Activated CD4-positive, alpha-beta T cell treated with anti-CD3 and anti-CD28 coated beads for 4 hours (primary cell): ENCODE measurements at places on chromosomes 7 and 10.
A peak's percentile ranks its signal among the peaks of the same experiment; 100 is the strongest.

DNA sequence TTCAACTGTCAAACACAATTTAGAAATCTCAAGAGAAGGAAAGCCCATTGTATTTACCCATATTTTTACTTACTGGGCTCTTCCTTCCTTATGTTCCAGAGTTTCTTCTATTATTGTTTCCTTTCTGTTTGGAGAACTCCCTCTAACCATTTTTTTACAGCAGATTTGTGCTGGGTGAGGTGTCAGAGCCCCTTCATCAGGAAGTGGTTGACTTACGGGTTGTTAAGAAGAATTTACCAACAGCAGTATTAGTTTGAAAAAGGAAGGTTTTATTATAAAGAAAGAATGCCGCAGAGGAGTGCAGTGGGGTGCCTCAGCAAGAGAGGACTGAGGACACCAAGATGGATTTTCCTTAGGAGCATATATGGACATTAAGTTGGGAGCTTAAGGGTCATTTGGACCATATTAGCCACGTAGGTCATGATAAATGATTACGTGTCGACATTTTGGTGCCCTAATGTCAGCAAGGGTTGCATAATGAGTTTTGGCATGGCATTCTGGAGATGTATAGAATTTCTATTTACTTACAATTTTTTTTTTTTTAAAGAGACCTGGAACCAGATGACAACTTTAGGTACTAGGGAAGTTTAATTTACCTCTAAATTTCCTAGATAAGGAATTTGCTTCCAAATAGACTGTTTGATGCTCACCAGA, 6.3 kb upstream of the TBATA start:
- no peak for DNase-seq

- no peak for DNase-seq
These were observed 108.7 kb downstream of the DIP2C start for GRCh38 chr10:580778-581177.

DNA sequence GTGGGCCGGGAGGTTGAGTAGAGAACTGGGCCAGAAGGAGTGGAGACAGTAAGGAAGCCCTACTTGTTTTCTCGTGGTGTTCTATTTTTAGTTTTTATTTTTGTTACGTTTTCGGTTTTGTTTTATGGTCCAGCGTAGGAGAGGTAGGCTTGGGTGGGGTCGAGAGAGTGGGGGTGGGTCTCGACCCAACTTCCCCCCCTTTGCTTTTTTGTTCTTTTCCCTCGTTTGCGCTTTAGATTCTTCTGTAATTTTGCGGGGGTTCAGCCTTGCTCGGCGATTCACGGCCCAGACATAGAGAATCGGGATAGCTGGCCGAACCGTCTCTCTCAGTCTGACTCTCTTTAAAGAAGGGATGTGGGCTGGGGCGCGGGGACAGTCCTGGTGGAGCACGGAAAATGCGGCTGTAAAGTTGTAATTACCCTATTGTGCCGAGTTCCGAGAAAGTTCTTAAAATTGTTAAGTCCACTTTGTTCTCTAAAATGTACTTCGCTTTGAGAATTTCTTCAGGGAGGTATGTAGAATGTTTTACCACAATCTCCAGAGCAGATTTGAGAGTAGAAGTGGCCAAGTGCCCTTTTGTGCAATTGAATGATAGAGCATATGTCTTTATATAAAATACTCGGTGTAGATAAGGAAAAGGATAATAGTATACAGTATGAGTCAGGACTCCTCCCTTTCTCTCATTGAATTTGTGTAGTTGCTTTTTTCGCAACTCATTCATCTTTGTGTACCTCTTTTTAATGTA, 816 bp downstream of the DMTF1 start:
- DNase-seq = peak; percentile 9

GRCh38 chr7:75642810-75643486, 95.8 kb downstream of the HIP1 start:
- DNase-seq = peak; percentile 55

DNA sequence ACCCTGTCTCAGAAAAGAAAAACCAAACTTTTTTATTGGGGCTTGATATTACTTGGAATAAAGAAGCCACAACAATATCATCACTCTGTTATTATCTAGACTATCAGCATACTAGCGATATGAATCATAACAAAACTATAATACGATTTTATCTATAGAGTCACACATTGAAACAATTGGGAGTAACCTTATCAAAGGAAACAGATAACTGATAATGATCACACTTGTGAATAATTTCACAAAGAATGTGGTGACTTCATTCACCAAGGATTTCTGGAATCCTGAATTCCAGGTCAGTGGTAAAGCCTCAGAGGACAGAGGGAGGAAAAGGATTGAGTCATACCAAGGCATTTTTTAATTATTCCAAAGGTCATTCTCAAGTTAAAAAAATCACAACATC, 32.1 kb upstream of the NMT2 start:
- no peak for DNase-seq

DNA sequence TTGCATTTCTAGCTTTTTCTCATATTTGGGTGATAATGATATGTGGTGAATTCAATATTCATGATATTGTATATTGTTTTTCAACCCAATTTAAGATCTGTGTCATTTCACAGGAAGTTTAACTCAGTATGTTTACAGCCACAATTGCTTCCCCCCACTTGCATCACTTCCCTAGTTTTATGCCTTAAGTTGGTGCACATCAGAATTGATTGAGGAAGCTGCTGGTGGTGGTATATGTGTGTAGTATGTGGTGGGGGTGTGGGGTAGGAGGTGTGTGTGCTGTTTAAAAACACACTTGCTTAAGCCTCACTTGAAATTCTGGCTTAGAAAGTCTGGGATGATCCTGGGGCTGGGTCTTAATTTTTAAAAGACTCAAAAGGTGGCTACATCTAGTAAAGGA, 245.1 kb upstream of the AOAH start:
- DNase-seq = no peak

GRCh38 chr7:322111-322671, 32.2 kb downstream of the FOXL3 start:
- DNase-seq = peak; percentile 89

DNA sequence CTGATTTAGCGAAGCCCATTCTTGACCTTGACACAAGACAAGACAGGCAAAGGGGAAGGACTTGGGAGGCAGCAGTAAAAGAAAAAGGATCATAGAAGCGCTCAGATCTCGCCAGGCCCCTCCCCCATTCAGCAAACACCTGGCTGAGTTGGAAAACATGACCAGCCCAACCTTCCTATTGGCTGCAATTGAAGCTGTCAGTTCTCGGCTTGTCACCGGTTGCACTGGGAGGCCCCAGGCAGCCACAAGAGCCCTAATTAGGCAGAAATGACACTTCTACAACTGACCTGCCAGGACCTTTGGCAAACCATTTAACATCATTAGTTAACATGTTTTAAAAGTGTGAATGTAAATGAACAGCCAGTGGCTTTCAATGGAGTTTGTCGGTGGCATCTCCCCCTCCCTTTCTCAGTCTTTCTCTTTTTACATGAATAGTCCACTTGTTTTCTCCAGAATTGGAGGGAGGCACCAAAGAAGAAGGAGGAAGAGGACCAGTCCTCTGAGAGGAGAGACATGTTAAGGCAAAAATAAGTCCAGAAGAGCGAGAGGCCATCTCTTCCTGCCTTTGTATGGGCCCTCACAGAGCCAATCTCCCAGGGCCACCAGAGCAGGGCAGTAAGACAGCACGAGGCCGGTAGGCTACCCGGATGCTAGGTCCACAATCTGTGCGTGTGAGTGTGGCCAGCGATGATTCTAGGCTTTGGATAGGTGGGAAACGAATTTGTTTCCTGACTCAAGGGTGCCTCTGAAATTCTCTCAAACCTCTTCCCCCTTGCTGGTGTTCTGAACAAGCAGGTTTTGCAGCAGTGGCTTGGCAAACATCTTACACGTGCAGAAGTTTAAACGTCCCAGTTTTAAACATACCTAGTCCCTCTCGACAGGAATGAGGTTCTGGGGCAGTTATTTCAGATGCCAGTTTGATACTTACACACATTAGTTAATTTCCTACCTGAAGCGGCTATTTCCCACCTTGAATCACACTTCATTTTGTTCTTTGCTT, 15.0 kb upstream of the ENO4 start:
- no peak for DNase-seq

GRCh38 chr7:20224025-20224424, 6.8 kb upstream of the MACC1 start:
- DNase-seq = no peak

- no peak for DNase-seq
These were observed 63.8 kb downstream of the ENTPD1 start for GRCh38 chr10:95819620-95820329.

DNA sequence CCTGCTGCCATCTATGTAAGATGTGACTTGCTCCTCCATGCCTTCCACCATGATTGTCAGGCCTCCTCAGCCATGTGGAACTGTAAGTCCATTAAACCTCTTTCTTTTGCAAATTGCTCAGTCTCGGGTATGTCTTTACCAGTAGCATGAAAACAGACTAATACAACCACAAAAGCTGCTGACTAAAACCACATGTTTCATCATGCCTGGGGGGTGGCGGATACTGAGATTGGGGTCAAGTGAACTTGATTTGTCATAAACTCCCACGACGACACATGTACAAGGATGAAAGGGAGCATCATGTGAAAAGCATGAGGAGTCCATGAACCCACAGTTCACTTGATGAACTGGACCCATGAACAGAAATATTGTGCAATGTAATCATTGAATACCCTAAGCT, 134.9 kb upstream of the ANK3 start:
- DNase-seq = no peak

- no peak for DNase-seq
These were observed 2.1 kb upstream of the LIPM start for GRCh38 chr10:88800152-88801125.
